ENCODE measurements at places on chromosomes 4 and X. TPM values are rescaled to one million over a fixed set of nuclear protein-coding genes. Genes with fewer than 3 reads are reported as not detected.

Gene ADGRG4
- total RNA-seq: not detected

Gene NAP1L3
- 5.2 TPM for total RNA-seq

Gene S100P
- total RNA-seq: 0.70 TPM

Gene TLR10
- 0.47 TPM for total RNA-seq

Gene MSANTD1
- 2.0 TPM for total RNA-seq

Gene ERVMER34-1
- total RNA-seq: not detected

Gene DIPK2B
- not detected for total RNA-seq

Gene LRBA
- 56.1 TPM for total RNA-seq
